ENCODE measurements at places on chromosomes 2 and 18.
A peak's percentile ranks its signal among the peaks of the same experiment; 100 is the strongest.

DNA sequence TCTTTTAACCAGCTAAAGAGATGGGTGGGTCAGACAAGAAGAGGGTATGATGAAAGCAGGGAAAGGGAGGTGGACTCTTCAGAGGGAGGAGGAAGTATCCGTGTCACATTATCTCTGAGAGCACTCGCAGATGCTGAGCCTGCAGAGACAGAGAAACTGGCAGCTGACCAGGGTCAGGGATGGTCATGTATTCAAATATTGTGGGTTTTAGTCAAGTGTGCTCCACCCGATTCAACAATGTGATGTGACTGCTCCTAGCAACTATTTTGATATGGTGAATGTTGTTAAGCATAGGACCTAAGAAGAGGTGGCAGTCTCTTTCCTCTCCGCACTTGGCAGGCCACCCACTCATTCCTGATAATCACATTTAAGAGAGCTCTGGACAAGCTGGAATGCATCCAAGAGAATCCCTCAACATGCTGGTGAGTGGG lies 1.3 kb upstream of the CLIP4 start:
- H3K4me3 ChIP-seq = peak overlapping the region; percentile 95
- DNase-seq = no peak
- peak overlapping the region; percentile 97 for H3K27ac ChIP-seq
- peaks cover 50% of the 10 kb centered on the region for H3K4me1 ChIP-seq

DNA sequence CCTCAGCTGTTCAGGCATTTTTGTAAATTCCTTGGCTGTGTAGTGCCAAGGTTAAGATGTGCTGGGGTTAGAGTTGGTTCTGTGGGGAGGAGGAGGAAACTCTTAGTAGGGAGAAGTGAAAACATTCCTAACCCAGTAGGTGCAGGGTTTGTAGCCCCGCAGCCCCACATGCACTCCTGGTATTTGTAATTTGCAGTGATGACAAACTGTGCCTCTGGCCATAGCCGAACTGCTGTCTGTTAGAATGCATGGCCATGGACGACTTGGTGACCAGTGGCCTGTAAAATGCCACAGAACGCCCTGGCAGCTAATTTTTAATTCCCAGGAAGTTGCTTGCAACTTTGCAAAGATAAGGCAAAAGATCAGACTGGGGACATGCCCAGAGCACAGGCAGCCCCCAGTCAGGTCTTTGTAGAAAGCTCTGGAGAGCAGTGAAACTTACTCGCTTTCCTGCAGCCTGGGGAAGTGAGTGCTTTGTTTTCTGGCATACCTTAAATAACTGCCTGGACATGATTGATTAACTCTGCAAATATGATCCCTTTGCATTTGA lies 38.4 kb downstream of the LYPD6B start:
- H3K4me3 ChIP-seq = no peak overlapping the region
- H3K4me1 ChIP-seq = no peaks in the 10 kb centered on the region
- H3K27me3 ChIP-seq = peaks cover 40% of the 10 kb centered on the region
- no peak overlapping the region for H3K27ac ChIP-seq
- no peaks in the 10 kb centered on the region for H3K36me3 ChIP-seq
- DNase-seq = no peak

DNA sequence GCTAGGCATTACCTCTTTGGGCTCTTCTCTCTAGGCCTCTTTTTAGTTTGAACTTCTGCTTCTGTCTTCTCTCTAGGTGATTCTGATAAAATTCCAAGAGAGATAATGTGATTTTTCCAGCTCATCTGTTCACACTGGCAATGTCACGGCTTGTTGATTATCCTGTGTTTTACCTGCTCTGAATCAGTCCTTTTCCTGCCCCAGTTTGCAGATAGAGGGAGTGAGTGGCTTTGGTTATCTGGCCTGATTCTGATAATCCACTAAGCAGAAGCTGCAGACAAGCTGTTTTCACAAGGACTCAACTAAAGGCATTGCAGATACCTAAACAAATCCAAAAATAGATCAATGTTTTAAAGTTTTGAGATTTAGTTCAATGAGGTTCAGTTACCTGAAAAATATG lies 111.9 kb downstream of the DCC start:
- no peak overlapping the region for H3K4me3 ChIP-seq
- no peak for DNase-seq

DNA sequence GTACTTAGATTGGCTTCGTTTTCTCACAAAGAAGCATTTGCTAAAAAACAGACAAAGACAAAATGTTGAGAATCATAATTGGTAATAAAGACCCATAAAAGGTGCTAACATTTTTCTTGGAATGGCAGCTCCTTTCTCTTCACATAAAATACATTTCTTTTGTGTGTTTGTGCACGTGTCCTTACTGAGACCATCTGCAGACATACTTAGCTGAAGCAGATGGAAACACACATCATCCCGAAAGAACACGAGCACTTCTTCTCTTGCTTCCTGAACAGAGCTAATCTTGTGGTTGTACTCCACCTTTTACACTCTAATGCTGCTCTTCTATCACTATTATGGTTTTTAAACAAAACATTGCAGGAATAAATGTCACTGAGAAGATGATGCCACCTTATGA lies 142.5 kb downstream of the SPHKAP start:
- no peaks in the 10 kb centered on the region for H3K27me3 ChIP-seq
- no peaks in the 10 kb centered on the region for H3K36me3 ChIP-seq
- DNase-seq = no peak
- no peaks in the 10 kb centered on the region for H3K4me1 ChIP-seq
- H3K27ac ChIP-seq = no peak overlapping the region

GRCh38 chr2:11343650-11344341 lies 640 bp downstream of the ROCK2 start:
- DNase-seq = peak; percentile 37
- H3K4me3 ChIP-seq = peak overlapping the region; percentile 92
- peak overlapping the region; percentile 85 for H3K27ac ChIP-seq
- H3K4me1 ChIP-seq = peaks cover 31% of the 10 kb centered on the region
- peaks cover 5% of the 10 kb centered on the region for H3K27me3 ChIP-seq
- peaks cover 2% of the 10 kb centered on the region for H3K36me3 ChIP-seq

DNA sequence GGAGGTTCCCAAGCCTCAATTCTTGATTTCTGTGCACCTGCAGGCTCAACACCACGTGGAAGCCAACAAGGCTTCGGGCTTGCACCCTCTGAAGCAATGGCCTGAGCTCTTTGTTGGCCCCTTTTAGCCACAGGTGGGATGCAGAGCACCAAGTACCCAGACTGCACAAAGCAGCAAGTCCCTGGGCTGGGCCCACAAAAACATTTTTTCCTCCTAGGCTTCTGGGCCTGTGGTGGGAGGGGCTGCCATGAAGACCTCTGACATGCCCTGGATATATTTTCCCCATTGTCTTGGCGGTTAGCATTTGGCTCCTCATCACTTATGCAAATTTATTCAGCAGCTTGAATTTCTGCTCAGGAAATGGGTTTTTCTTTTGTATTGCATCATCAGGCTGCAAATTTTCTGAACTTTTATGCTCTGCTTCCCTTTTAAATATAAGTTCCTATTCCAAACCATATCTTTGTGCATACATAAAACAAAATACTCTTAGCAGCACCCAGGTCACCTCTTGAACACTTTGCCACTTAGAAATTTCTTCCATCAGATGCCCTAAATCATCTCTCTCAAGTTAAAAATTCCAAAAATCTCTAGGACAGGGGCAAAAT lies 9.0 kb upstream of the MATN3 start:
- H3K4me1 ChIP-seq = no peaks in the 10 kb centered on the region
- DNase-seq = no peak
- H3K27me3 ChIP-seq = no peaks in the 10 kb centered on the region
- H3K36me3 ChIP-seq = peaks cover 1% of the 10 kb centered on the region
- no peak overlapping the region for H3K27ac ChIP-seq

- no peak overlapping the region for H3K27ac ChIP-seq
- H3K27me3 ChIP-seq = no peaks in the 10 kb centered on the region
- H3K36me3 ChIP-seq = no peaks in the 10 kb centered on the region
- no peaks in the 10 kb centered on the region for H3K4me1 ChIP-seq
- DNase-seq = peak; percentile 19
These were observed 15.9 kb upstream of the C1QL2 start for GRCh38 chr2:119174216-119174992.

GRCh38 chr18:67540559-67540958 lies 24.0 kb upstream of the DSEL start:
- DNase-seq = no peak
- H3K4me3 ChIP-seq = no peak overlapping the region
- H3K27ac ChIP-seq = no peak overlapping the region
- no peaks in the 10 kb centered on the region for H3K36me3 ChIP-seq
- peaks cover 2% of the 10 kb centered on the region for H3K4me1 ChIP-seq

GRCh38 chr2:23571527-23572282 lies 186.7 kb downstream of the KLHL29 start:
- no peaks in the 10 kb centered on the region for H3K36me3 ChIP-seq
- H3K27ac ChIP-seq = no peak overlapping the region
- H3K4me3 ChIP-seq = no peak overlapping the region
- DNase-seq = no peak
- no peaks in the 10 kb centered on the region for H3K4me1 ChIP-seq

- no peak for DNase-seq
- peaks cover 64% of the 10 kb centered on the region for H3K36me3 ChIP-seq
- no peak overlapping the region for H3K27ac ChIP-seq
- H3K27me3 ChIP-seq = no peaks in the 10 kb centered on the region
These were observed 43.4 kb upstream of the AP1S3 start for GRCh38 chr2:223880796-223881195.

DNA sequence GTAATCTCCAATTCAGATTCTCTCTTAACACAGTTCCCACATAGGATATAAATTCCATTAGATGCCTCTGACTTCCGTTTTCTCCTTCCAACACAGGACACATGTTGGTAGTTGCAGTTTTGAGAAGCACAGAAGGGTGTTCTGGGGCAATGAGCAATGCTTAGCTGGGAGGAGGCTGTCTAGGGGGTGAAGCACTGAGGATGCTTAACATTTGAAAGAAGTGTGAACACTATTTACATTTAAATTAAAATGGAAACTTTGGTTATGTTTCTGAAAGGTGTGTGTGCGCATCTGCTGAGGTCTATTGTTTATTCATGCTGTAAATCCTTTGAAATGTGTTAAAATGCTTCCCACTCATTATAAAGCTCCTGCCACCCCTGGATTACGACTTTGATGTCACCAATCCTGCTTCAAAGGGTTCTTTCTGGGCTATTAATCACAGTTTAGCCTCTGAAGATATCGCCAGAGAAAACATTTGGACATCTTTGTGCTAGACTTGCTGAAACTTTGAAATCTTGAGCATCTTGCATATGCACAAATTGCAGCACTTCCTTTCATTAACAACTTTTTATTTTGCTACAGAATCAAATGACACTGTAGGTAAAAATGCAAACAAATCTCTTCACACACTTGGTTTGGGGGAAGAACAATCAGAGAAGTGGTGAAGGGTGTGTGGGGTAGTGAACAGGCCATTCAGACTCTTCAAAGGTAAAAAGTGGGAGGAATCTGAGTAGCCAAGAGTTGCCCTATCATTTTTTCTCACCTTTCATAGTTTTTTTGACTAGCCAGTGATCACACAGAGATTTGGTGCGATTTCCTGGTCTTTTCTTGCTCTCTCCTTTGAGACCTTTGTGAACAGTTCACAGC lies 258.4 kb downstream of the MYO3B start:
- DNase-seq = no peak
- peaks cover 19% of the 10 kb centered on the region for H3K4me1 ChIP-seq
- H3K36me3 ChIP-seq = no peaks in the 10 kb centered on the region
- no peak overlapping the region for H3K4me3 ChIP-seq

DNA sequence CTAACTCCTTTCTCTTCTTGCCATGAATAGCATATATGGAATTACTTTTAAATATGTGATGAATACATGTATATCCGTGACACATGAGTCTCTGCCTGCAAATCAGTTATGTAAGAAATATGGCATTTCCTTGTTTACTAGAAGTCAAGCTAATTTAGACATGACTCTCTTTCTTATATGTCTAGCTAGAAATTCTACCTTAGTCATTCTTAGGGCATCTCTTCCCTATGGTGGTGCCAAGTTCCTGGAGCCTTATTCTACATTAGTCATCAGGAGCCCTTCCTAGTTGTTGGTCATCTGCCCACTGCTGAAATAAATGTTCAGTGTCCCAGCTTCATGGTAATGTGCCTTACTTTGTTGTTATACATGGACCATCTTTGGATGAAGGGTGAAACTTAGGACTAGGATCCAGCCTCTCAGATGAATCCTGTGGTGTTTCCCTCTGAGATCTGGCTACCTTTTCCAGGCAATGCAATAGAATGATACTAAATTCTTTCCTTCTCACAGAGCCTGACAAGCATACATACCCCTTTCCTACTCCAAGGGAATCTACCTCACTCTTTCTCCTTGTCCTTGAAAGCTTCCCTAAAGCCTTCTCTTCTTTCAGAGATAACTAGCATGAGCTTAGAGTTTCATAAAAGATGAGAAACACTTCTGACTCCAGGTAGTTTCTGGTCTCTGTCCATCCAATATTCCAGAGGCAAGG lies 415.3 kb upstream of the VWC2L start:
- H3K27me3 ChIP-seq = no peaks in the 10 kb centered on the region
- H3K4me3 ChIP-seq = no peak overlapping the region
- H3K36me3 ChIP-seq = no peaks in the 10 kb centered on the region

- no peak overlapping the region for H3K27ac ChIP-seq
- no peaks in the 10 kb centered on the region for H3K36me3 ChIP-seq
These were observed 17.1 kb upstream of the ST3GAL5 start for GRCh38 chr2:85905891-85906290.

- no peaks in the 10 kb centered on the region for H3K4me1 ChIP-seq
- no peaks in the 10 kb centered on the region for H3K27me3 ChIP-seq
- H3K27ac ChIP-seq = no peak overlapping the region
- DNase-seq = no peak
- H3K4me3 ChIP-seq = no peak overlapping the region
These were observed 99.6 kb upstream of the THSD7B start for GRCh38 chr2:136665736-136666135.

- peaks cover 55% of the 10 kb centered on the region for H3K36me3 ChIP-seq
- no peak for DNase-seq
- H3K4me1 ChIP-seq = peaks cover 5% of the 10 kb centered on the region
- no peaks in the 10 kb centered on the region for H3K27me3 ChIP-seq
- H3K4me3 ChIP-seq = no peak overlapping the region
These were observed 11.9 kb downstream of the ELP2 start for GRCh38 chr18:36141576-36141975.

DNA sequence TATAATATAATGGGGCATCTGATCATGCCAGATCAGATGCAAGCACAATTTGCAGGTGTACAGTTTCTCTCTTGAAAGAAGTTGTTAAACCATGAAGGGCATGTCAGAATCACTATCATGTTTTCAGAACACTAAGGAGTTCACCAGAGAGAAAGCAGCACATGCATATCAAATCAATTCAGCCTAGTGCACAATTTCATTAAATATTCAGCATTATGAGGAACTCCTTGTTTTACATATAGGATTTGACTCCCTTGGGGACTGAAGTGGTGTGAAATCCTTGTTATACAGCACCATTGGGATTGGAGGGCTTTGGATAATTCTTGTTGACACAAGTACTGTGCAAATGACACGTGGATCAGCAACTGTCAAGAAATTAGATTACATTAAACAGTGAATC lies 562.1 kb upstream of the KLHL29 start:
- H3K27ac ChIP-seq = no peak overlapping the region

DNA sequence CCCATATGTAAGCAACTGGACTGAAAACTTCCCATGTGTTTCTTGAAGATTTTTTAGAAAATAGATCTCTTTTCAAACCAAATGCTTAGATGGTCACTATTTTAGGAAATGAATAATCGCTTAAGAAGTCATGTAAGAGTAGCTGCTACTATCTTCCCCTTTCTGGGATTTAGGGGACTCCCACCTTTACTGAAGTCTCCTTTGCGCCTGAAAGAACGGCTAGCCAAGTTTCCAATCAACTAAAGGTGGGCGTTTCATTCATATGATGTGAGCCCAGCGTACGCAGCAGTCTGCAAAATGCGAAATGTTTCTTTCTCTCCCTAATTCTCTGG lies 1.1 kb downstream of the DIPK1C start:
- H3K4me1 ChIP-seq = peaks cover 1% of the 10 kb centered on the region
- H3K4me3 ChIP-seq = no peak overlapping the region
- no peak for DNase-seq

All from T-helper 2 cell treated with Interferon-gamma antibody and Interleukin-4, amounts not matched to agents 5 μg/mL and 100 μg/mL, for 36 hours (primary cell).